Dorsolateral prefrontal cortex (tissue), 122 donors: ENCODE measurements at places on chromosomes 3 and 15. TPM values are rescaled to one million over a fixed set of nuclear protein-coding genes. Genes with fewer than 3 reads are reported as not detected.

DNA sequence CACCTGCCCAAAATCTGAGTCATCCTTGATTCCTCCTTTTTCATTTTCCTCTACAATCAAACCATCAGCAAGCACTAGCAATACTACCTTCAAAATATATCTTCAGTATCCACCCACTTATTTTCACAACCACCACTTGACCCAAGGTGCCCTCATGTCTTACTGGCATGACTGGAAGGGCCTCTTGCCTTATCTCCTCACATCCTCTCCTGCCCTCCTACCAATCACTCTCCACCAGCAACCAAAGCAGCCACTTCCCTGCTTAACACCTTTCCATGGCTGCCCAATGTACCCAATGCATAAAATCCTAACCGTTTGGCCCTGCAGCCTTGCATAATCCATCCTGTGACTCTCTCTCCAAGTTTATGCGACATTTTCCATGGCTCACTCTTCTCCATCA lies 76.0 kb downstream of the MTHFS start:
- no peak for DNase-seq

GRCh38 chr15:94069844-94070243 lies 161.5 kb upstream of the MCTP2 start:
- DNase-seq, result no peak

DNA sequence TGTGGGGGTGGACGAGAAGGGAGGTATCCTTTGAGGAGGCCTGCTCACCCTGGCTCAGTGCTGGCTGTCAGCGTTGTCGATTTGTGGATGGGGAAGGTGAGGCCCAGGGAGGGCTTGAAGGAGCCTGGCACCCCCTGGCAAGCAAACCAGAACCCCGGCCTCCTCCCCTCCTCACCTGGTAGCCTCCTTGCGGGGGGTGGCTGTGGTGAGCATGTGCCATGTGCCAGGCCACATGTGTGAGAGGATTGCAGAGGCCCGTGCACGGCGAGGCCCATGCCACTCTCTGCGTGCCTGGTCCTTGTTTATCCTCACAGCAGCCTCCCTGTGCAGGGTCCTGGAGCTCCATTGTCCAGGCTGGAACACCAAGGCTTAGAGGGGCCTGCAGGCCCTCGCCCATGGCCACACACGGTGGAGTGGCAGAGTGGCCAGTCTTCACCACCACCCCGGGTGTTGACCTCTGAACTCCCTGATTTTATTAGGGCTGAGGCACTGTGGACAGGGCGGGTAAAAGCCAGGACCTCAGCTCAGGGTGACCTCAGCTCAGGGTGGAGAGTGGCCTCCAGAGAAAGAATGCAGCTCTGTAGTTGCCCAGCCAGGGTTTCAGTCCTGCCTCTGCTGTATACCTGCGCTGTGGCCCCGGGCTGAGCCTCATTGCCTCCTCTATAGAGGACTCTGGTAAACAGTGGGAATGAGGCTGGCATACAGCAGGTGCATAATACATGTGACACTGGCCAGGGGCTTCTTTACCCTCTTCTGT lies 29.1 kb downstream of the HDAC11 start:
- DNase-seq, result no peak

DNA sequence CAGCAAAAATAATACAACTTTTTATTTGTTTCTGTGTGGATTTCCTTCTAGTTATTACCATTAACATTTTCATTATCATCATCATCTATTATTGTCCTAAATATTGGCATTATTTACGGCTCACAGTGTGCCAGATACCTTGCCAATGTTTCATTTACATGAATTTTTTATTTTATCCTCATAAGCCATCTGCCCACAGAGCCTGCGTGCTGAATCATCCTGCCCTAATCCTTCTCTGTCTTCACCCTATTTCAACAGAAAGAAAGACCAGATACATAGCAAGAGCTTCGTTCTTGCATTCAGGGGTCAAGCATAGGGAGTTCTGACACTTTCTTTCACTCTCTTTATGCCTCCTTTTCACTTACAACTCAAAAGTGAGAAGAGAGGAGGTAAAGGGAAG lies 82.0 kb downstream of the KCNMB2 start:
- DNase-seq, result no peak

- DNase-seq, result no peak
Measured at GRCh38 chr3:157912514-157913451, 193.4 kb downstream of the SHOX2 start.

- no peak for DNase-seq
Measured at GRCh38 chr3:80040067-80040466, 272.3 kb upstream of the ROBO1 start.

DNA sequence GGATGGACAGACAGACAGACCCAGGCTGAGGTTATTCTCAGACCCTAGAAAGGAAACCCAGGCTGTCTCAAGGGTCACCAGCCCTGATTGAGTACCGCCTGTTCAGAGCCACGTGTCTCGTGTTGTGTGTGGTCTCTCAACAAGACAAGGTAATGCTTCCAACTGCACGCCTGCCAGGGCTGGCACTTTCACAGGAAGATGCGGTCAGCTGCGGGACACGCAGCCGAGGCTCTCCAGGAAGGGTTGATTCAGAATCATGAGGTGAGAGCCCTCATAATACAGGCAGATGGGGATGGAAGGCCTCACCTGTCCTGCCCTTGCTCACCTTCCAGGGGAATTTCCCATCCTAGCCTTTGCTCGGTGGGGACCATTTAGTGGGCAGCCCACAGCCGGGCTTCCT lies 81.4 kb downstream of the TOP2B start:
- no peak for DNase-seq

DNA sequence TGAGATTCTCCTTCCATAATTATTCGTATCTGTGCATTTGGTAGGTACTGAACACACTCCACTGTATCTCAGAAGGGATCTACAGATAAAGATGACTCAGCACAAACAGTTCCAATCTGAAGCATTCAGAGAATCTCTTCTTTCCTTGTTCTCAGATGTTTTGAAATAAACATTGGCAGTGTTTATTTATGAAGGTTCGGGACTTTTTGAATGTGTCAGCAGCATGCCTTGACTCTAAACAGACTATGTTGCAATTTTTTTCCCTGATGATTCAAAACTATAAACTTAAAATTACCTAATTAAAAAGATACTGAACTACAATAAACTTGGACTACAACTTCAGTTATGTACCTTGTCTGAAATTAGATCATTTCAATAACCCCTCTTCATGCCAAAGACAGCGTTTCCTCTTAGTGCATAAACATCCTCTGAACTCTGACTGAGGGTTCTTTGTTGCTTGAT lies 612.9 kb upstream of the TBL1XR1 start:
- DNase-seq, result no peak

DNA sequence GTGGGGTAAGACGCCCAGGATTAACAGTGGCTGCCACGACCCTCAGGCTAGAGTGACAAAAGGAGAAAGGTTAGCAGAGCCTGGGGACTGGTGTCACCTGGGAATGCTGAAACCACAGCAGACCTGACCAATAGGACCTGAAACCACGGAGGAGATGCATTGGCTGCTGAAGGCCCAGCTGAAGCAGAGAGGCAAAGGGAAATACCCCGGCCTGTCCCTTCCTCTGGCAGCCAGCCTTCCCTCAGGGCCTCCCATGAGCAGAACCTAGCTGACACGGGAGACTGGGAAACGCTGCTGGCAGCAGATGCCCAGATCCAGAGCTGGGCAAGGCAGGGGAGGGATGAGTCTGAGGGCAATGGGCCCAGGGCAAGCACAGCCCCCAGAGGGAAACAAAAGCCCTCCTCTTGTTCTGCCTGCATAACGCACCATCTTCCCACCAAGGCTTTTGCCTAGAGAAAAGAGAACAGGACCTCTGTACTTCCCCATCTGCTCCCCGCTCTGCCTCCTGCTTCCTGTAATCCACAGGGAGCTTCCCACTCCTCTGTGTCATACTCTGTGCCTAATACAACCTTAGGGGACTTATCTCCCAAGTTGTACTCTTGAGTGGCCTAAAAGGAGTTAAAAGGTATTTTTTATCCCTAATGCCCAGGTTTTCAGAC lies 216.2 kb downstream of the ABHD5 start:
- DNase-seq, result no peak

DNA sequence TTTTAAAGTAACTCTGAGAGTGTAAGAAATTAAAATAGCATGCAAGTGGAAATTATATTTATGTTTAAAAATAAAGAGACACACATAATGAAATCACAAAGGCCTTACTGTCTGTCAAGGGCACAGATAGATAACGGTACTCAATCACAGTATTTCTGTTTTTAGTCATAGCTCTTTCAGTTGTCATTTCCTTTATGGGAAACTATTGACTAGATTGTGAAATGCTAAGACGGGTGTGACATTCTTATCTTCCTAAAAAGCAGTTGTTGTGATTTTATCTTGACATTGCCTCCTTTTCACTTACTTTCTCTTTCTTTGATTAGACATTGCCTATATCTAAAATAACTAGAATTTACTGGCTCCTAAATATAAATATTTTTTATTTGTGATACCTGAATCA lies 100.1 kb upstream of the PLSCR5 start:
- no peak for DNase-seq

DNA sequence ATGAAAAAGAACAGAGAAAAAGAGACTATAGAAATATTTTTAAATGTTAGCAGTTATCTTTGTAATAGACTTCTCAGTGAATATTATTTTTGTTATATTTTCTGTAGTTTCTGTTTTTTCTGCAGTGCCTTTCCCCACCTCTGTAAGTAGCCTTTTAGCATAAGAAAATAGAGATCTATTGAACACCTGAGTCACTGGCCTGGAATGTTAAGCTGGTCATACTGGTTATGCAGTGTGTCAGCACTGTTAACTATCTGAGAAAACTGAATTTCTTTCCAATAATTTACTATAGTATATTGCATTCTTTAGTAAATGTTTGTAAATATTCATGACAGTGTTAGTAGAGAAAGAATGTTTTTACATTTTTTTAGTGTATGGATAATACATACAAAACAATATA lies 79.8 kb downstream of the NECTIN3 start:
- DNase-seq, result no peak

DNA sequence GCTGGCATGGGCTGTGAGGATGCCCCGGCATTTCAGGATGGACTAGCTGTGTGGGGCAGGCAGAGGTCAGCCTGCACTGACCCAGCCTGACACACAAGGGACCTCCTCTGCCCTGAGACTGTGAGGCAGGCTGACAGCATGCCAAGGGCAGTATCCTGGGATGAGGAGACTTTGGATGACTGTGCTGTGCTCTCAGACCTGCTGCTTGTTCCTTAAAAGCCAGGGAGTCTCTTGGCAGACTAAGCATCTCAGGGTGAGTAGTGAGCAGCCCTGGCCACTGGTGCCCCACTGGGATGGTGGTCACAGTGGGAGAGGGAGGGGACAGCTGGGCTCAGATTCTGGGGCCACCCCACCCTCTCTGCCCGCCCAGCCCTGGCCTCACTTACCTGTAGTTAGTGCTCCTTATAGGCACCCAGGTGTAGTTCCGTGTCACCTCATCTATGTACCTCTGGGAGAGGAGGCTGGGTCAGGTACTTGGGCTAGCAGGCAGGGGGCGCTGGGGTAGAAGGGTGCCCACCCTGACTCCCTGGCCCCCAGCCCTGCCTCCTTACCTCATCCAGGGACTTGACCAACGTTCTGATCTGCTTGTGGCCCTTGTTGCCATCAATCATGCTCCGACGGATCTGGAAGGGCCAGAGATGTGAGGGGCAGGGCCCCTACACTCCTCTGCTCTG lies 16.1 kb upstream of the TMEM115 start:
- DNase-seq, result no peak

DNA sequence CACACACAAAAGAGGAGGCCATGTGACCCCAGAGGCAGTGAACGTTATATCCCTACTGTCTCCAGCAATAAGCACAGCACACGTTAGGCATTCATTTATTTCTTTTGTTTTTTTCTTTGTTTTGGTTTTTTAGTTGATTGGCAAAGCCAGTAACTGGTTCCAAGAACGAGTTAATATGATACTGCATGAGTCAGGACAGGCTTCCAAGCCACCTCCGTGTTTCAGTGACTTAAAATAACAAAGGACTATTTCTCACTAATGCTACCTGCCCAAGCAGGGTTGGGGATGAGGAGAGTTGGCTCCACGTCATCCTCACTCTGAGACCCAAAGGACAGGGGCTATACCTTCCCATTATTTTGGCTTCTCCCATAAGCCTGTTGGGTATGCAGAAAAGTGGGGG lies 130.5 kb downstream of the ST8SIA2 start:
- no peak for DNase-seq

DNA sequence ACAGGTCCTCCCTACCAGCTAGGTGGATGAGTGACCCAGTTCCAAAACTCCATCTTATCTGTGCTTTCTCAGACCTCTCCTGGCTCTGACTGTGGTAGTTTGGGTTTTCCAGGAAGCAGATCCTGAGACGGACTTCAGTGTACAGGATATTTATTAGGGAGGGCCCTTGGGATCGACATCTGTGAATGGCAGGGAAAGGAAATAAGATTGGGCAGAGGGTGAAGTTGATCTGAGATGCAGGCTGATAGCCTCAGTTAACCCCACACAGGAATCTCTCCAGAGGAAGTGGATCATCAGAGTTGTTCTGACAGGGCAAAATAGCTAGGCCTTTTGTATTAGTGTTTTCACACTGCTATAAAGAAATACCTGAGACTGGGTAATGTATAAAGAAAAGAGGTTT lies 16.7 kb upstream of the MAPK6 start:
- DNase-seq, result no peak

DNA sequence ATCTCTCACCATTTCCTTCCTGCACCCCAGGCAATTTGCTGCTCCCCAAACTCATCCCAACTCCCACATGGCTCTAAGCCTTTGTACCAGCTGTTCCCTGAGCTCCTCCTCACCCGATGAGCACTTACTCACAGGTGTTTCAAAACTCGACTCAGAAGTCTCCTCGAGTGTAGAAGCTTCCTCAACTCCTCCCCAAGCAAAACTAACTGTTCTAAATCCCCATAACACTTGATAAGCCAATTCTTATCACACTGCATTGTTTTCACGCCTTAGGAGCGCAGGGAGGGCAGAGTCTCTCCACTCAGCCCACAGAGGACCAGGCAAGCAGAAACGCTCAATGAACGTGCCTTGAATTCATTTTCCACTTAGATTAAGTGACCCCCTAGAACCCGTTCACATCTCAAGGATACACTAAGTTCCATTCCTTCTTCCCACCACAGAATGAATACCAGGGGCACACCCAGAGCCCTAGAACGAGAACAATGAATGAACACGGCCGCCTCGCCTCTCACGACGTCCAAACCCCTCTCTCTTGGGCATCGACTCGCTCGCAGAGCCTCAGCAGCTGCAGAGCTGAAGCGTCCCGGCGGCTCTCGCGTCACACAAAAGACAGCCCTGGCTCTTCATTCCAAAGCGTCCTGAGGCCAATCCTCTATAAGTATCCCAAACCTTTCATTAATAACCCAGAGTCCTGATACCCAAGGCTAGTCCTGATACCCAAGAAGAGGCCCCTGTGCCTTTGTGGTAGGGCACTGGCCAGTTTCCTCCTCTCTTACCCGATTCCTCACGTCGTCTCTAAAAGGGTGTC lies 1.1 kb downstream of the RAF1 start:
- DNase-seq, result peak; percentile 39

DNA sequence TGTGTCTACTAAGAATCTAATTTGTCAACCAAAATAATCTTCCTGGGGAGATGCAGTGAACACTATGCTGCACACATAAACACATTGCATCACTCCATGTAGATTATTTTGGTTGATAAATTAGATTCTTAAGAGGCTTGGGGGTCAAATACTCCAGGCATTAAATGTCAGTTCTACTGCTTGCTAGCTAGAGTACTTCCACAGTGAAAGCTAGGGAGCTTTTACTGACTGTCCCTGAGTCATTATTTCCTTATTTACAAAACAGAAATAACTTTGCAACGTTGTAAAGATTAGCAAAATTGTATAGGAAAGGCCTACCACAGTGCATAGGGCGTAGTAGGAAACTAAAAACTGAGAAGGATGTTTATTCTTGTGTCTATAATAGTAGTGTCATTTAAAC lies 12.9 kb upstream of the TMC3 start:
- DNase-seq, result no peak

The TEX55 gene
- not detected for total RNA-seq

The TJP1 gene
- total RNA-seq, result 175 TPM

The CASR gene
- total RNA-seq, result not detected

The GOLGA8T gene
- total RNA-seq, result 0.92 TPM

The ENTPD3 gene
- total RNA-seq, result 10.0 TPM
